Foreskin fibroblast (primary cell): ENCODE measurements at places on chromosomes 3 and 15.

GRCh38 chr3:190481779-190482178 lies 32.1 kb upstream of the TMEM207 start:
- DNase-seq: no peak

DNA sequence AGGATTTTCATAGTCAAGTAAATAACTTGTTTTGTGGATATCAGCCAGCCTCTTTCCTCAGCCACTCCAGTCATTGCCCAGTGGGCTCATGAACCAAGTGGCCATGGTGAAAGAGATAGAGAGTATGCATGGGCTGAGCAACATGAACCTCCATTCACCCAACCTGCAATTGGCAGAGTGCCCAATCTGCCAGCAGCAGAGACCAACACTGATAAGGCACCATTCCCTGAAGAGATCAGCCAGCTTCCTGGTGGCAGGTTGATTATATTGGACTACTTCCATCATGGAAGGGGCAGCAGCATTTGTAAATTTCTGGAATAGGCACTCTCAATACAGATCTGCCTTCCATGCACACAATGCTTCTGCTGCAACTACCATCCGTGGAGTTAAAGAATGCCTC lies 10.3 kb upstream of the MCF2L2 start:
- no peak for DNase-seq

DNA sequence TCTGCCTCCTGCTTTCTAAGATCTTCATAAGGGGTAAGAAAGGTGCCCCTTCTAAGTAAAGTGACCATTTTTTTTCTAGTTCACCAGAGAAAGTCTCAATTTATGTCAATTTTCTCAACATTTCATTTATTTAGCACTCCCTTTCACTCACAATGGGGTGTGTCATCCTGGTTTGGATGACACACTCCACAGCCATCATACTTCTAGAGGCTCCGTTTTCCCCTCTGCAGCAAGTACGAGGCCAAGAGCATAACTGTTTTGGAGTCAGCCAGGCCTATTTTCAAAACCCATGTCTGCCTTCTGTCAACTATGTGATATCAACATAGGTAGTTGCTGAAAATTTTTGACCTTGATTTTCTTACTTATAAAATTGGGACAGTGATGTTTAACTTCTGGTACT lies 703.2 kb downstream of the NLGN1 start:
- peak; percentile 22 for DNase-seq

- peak; percentile 78 for DNase-seq
These were observed 4.6 kb downstream of the TSC22D2 start for GRCh38 chr3:150412561-150413231.

GRCh38 chr3:87270908-87271700 lies 5.3 kb downstream of the POU1F1 start:
- no peak for DNase-seq

DNA sequence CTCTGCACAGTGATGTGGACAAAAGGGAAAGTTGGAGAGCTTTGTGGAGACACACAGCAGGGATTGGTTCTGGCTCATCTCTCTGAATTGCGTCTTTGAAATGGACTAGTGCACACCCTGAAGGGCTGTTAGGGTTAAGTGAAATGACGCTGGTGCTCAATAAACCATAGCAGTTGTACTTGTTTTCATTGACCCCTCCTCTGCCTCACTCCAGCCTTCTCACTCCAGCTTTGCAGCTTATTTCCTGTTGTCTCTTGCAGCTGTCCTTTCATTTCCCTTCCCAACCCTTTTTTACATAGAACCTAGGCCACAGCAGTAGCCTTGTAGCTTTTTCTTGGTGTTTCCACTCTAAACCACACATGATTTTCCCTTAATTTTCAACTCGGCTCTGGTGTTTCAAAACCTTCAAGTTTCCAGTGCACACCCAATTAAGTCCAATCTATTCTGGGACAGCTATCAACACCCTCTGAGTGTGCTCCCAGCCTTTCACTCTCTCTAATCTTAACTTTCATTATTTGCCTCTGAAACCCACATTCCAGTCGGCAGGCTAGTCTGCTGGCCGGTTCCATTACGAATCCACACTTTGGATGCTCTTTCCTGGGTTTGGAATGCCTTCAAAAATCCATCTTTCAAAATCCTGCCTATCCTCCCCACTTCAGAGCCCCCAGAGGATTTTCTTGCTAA lies 6.4 kb downstream of the C3orf52 start:
- DNase-seq: no peak

DNA sequence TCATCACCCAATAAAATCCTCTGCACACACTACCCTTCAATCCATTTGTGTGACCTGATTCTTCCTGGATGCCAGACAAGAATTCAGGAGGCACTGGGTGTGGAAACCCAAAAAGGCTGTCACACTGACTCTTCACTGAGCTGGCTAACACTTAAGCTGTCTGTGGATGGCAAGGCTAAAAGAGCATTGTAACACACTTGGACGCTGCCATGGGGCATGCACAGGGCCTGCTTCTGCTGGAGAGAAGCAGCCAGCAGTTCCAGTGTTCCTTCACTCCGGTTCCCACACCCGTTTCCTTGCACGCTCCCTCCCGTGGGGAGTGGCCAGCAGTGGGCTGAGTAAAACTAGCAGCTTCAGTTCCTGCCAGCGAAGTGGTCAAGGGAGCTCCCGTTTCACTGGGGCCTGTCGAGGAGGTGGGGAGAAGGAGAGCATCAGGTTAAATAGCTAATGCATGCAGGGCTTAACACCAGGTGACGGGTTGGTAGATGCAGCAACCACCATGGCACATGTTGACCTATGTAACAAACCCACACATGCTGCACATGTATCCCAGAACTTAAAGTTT lies 737.1 kb downstream of the FHIT start:
- DNase-seq: no peak

GRCh38 chr15:29122506-29122905 lies 147.1 kb downstream of the NSMCE3 start:
- DNase-seq: no peak

- no peak for DNase-seq
These were observed 11.1 kb downstream of the SERP1 start for GRCh38 chr3:150535204-150535603.

DNA sequence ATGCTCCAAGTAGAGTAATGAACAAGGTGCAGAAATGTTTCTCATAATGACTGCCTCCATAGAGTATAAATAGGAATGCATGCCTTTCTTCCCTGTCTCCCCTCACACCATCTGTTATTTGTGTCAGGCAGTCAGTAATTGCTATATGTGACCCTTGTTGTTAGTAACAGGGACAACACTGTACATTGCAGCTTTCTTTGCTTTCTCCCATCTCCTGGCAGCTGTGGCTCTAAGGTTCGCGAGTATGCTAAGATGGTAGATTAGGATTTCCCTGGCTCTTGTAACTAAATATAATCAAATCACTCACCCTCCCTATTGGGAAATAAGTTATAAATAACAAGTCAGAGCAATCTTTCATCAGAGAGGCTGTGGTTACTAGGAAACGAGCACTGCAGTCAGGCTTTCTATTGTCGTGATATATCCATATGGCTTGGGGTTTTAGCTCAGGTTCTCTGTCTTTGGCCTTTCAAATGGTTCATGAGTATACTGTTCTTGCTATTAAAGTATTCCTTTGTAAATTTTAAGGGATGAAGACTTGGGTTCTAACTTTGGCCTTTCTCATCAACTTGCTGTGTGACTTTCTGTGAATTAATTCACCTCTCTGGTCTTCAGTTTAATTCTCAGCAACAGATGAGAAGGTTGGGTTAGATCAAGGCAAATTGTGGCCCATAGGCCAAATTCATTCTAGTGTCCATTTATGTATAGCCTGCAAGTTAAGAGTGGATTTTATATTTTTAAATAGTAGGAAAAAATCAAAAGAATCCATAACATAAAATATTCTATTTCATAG lies 8.1 kb upstream of the MINDY4B start:
- DNase-seq: no peak

GRCh38 chr3:123624302-123624701 lies 39.4 kb upstream of the HACD2 start:
- no peak for DNase-seq

GRCh38 chr3:195411836-195412235 lies 31.0 kb downstream of the ACAP2 start:
- no peak for DNase-seq

- no peak for DNase-seq
These were observed 269.7 kb upstream of the LYSMD4 start for GRCh38 chr15:100002787-100003536.

DNA sequence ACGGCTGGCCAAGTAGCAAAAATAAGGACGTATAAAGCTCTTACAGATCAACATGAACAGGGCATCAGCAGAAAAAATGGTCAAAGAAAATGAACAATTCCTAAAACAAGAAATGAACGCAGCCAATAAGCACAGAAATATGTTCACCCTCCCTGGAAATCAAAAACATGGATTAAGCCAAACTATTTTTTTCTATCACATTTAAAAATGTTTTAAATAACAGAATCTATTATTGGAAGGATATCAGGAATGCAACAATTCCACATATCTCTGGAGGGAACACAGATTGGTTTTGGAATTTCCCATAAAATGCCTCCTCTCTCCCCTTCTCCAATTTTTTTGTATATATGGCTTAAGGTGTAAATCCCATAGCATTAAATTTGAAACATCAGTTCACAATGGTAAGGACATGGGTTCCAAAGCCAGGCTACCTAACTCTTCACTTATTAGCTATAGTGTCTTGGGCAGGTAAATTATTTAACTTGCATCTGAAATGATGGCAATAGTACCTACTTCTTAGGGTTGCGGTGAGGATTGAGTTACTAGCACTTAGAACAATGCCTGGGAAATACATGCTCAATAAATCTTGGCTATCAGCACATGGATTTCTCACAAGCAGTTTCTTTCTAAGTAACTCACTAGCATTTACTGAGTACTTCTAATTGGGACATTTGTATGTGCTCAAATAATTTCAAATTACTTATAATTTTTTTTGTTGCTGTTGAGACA lies 10.1 kb downstream of the UACA start:
- no peak for DNase-seq

GRCh38 chr3:51257870-51258269 lies 127.2 kb upstream of the MANF start:
- no peak for DNase-seq

- peak; percentile 1 for DNase-seq
These were observed 87.0 kb downstream of the CFAP44 start for GRCh38 chr3:113354307-113354706.

DNA sequence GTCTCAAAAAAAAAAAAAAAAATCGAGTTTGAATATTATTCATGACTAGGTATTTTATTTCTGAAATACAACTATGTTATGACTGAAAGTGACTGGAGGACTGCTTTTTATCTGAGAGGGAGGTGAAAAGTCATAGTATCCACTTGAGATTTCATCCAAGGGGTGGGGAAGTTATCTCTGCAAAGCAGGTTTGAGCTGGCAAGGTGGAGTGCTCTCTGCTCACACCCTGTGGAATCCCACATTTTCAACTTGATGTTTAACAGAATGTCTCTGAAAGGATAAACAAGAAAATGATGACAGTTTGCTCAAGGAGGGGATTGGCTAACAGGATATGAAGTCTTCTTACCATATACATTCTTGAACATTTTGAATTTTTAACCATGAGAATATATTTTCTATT lies 27.3 kb upstream of the SEC62 start:
- no peak for DNase-seq

DNA sequence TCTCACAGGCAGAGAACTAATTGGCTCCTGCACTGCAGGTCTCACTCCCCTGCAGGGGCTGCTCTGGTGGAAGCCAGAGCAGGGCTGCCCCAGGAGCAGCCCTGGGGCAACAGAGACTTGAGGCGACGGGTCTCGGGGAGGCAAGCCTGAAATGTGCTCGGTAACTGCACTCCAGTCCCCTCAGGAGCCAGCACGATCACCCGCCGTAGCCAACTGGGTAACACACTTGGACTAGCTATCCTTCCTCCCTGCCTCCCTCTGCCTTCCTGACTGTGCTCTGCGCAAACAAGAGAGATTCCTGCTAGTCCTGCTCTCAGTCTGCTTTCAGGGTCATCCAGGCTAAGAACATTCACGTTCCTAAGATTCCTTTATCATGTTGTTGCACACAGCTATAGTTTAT lies 140.7 kb upstream of the NSMCE3 start:
- DNase-seq: no peak

GRCh38 chr3:63279005-63279841 lies 1.1 kb downstream of the SYNPR start:
- DNase-seq: no peak

GRCh38 chr15:46304321-46304720 lies 669.5 kb downstream of the SQOR start:
- no peak for DNase-seq

DNA sequence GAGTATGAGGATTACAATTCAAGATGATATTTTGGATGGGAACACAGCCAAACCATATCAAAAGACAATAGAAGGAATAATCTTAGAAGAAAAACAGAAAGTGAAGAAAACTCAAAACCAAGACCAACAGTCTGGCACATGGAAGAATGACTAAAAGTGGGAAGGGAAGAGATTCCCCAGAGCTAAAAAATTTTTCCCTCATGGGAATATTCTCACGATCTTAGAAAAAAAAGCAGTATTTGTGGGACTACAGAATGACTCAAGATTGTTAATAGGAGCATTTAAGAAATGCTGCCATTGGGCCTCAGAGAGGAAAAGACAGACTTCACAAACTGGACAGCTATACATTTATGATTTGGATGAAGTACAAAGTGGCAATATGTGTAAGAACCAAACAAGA lies 18.3 kb downstream of the OSTN start:
- no peak for DNase-seq

GRCh38 chr15:48616216-48616615 lies 29.3 kb downstream of the FBN1 start:
- DNase-seq: no peak

DNA sequence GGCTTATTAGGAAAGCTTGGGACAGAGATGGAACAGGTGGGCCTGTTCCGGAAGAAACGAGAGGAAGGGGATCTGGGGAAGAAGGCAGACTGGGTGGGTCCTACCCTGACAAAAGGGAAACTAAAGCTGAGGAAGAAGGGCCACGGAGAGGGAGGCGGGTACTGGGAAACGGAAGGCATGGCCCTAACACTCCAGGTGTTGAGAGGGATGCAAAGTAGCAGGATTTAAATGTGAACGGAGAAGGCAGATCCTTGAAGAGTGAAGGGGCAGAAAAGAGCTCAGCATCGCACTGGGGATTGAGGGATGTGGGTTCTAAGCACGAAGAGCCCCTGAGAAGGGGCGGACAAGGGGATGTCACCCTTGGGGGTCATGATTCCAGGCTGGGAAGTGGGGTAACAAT lies 735 bp downstream of the STIMATE start:
- DNase-seq: no peak
